ENCODE measurements at places on chromosomes 3 and 15.

DNA sequence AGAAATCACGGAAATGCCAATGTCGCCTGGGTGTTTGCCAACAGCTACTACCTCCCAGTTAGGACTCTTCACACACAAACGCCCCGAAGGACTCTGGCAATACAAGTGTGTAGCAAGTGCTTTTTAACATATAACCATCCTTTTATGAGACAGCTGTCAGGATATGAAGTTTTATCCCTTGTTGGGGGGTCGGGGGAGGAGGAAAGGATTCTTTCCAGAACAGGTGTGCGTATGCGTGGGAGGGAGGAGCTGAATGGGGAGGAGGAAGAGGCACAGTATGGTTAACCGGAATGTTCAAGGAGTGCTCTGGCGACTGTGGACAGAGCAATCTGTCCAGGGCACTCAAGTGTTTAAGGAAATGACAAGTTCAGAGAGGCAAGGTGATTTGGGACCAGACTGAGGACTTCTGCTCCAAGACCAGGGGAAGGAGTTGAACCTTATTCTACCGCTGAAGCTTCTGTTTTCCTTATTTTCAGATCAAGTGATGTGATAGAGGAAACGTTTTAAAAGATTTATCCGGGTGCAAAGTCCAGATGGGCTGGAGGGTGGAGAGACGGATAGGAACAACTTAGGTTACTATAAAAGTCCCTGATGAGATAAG lies 1.3 kb downstream of the TSPAN3 start:
- peak; percentile 45 for DNase-seq

DNA sequence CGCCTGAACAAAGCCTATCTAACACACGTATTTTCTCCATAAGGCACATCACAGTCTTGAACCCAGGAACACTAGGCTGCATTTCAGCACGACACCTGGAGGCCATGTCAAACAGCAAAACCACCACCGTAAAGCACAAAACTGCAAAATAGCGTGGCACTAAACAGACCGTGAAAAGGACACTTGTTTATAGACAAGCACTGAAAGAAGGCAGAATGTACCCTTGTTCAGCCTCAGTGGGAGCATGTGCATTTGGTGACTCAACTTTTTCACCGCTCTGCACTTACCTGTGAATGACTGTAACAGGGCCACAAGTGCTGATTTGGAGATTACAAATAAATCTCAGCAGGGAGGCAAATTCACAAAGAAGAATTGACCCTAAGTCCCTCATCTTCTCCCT lies 80.8 kb downstream of the ISG20 start:
- DNase-seq: no peak

GRCh38 chr3:161016417-161017313 lies 88.5 kb downstream of the B3GALNT1 start:
- DNase-seq: no peak

- DNase-seq: peak; percentile 55
Observed at GRCh38 chr3:128376516-128376915, 90.2 kb downstream of the DNAJB8 start.

- DNase-seq: no peak
Observed at GRCh38 chr3:122031123-122031468, 9.0 kb upstream of the ILDR1 start.

- DNase-seq: no peak
Observed at GRCh38 chr3:38331257-38332022, 15.1 kb upstream of the XYLB start.

DNA sequence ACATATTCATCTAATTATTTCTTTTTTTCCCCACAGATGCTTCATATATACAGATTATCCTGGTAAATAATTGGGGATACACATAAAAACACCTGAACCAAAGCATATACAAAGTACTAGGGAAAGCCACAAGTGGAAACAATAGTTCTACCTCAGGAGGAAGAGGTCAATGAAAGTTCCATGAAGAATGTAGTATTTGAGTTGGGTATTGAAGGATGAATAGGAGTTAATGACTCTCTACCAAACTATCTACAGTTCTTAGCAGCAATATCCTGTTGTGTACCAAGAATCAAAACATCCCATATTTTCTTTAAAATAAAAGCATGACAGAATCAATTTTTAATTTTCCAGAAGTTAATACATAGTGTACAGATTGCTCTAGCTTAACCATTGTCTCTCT lies 78.9 kb downstream of the STAC start:
- DNase-seq: no peak

DNA sequence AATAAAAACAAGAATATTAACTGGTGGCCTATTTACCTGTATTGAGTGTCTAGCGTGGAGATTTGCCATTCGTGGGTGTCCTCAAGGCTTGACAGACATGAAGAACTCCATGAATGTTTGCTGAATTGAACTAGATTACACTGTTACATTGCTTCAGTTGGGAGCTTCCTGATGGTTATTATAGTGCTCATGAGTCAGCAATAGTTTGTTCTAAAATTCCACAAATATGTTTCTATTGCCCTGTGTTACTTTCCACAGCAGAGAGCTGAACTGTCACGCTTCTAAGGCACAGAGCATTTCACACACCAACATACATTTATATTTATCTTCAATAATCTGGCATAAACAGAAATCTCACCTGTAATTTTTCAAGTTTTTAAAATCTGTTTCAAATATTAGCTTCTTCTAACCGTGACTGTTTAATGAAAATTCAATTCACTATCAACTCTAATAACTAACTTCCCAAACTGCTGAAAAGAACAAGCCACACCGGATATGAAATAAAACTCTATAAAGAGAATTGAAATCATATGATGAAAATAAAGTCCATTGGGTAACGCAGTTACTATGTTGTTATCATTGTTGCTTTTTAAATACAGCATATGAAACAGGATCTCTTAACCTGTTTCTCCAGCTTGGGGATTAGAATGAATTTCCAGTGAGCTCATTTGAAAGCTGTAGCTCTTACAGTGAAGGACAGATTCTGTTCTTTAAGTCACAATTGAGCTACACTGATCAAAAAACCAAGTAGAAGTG lies 61.2 kb upstream of the MCF2L2 start:
- DNase-seq: no peak

DNA sequence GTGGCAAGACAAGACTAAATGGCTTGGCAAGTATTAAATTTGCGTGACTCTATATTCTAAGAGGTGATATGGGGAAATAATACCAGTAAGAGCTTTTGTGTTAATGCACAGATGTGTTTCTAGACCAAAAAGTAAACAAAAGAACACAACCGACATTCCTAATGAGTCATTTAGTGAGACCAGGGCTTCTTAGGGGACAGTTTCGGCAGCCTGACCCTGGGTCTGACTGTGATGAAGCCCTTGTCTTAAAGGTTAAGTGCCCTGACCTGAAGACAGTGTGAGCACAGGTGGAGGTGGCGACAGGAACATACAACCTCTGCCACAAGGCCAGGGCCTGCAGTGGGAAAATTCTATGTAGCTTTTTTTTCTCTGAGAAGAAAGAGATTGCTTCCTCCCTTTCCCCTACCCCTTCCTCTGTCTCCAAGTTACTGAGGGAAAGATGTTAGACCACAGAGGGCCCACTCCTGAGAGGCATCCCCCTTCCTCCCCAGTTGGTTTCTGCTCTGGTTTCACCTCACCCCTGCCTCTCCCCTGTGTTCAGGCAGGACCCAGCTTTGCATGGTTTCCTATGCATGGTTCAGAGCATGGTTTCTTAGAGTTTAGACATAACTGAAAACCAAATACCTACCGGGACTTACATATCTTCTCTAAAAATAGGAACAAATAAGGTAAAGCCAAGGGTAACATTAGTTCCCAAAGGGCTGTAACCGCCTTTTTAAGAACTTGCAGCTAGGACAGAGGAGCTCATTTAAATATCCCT lies 24.8 kb upstream of the CMTM7 start:
- no peak for DNase-seq

DNA sequence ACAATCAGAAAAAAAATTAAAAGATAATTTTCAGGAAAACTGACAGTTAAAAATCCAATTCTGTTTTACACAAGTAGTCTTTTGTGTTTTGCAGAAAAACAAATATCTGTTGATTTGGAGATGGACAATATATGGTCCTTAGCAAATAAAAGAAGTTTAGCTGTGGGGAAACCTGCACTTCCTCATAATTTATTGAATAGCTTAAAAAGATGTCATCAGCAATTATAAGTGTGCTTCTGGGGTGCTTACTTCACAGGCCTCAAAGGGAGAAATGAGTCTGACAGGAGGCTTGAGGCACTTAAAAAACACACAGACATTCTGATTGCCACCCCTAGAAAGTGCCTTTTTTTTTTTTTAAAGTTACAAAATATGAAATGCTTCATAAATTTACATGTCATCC lies 31.6 kb upstream of the CERS3 start:
- no peak for DNase-seq

DNA sequence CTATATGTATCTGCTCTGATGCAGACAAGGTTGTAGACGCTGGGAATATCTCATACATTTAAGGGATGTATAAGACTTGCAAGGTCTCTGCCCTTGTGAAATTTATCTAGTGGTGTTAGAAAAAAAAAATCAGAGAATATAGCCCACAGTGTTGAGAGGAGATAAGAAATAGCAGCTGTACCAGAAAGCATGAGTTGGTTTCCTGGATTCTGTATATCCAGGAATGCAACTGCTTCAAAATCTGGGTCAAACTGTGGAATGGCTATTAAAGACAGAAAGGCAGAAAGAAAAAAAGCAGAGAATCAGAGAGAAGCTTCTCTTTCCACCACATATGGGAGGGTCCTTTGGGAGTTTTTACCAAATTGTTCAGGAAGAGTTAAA lies 1.5 kb upstream of the TMEM212 start:
- DNase-seq: no peak

- no peak for DNase-seq
Observed at GRCh38 chr15:66849746-66850077, 147.7 kb downstream of the SMAD6 start.

DNA sequence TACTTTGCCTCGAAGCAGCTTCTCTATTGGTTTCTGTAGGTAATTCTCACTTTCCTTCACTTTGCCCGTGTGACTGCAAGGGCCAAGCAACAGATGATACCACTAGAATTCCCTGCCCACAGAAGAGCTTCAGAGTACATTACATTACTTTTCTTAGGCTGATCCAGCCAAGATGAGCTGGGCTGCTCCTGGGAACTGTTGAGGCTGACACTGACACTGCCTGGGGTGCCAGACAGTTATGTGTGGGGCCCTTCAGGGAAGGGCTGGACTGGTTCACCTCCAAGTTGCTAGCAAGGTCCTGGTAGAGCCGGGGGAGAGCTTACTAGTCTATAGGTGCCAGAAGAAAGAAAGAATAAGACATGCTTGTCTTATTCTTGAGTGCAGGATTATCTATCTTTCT lies 19.0 kb downstream of the GORASP1 start:
- no peak for DNase-seq

- DNase-seq: no peak
Observed at GRCh38 chr15:83356501-83357399, 72.3 kb upstream of the BNC1 start.

GRCh38 chr3:101813817-101814440 lies 34.9 kb downstream of the NXPE3 start:
- DNase-seq: no peak

- DNase-seq: no peak
Observed at GRCh38 chr3:156620260-156620659, 54.1 kb upstream of the TIPARP start.

DNA sequence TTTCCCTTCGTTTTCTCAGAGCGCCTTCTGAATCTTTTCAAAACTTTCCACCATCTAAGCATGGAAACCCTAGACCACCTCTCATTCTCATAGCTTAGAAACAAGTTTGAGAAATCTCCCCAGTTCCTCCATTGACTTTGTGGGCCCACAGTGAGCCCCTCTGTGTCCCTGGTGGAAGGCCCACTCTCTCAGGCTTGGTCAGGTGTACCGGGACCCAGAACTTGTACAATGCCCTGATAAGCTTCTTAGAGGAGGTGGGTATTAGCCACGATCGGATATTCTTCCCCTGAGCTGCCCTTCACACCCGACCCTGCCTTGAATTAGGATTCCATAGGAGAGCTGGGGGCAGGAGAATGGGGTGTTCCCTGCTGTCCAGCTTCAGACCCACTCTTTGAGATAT lies at the start of gene SLC24A1:
Gene SLC24A1 (plus strand): TSS at position 301 of the 400 bp plus-strand sequence. CDS start 2,143 bp downstream, outside the sequence.
- no peak for DNase-seq

DNA sequence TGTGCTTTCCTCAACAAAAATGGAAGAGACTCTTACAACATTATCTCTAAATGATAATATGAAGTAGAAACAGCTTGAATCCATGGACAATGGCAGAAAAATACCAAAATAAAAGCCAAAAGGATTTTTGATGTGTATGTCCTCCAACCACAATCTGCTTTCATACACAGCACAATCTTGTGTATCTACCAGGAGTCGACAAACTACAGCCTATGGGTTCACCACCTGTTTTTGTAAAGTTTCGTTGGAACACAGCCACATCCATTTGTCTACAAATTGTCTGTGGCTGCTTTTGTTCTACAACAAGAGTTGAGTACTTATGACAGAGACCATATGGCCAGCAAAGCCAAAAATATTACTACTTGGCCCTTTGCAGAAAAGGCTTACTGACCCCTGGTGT lies 88.7 kb upstream of the UBE2E2 start:
- no peak for DNase-seq
